Dermis blood vessel endothelial cell (primary cell): ENCODE measurements at places on chromosomes 5 and 9. TPM values are rescaled to one million over a fixed set of nuclear protein-coding genes. Genes with fewer than 3 reads are reported as not detected.
A peak's percentile ranks its signal among the peaks of the same experiment; 100 is the strongest.

GRCh38 chr9:84310883-84311282, 29.7 kb downstream of the SLC28A3 start:
- peak; percentile 33 for DNase-seq

DNA sequence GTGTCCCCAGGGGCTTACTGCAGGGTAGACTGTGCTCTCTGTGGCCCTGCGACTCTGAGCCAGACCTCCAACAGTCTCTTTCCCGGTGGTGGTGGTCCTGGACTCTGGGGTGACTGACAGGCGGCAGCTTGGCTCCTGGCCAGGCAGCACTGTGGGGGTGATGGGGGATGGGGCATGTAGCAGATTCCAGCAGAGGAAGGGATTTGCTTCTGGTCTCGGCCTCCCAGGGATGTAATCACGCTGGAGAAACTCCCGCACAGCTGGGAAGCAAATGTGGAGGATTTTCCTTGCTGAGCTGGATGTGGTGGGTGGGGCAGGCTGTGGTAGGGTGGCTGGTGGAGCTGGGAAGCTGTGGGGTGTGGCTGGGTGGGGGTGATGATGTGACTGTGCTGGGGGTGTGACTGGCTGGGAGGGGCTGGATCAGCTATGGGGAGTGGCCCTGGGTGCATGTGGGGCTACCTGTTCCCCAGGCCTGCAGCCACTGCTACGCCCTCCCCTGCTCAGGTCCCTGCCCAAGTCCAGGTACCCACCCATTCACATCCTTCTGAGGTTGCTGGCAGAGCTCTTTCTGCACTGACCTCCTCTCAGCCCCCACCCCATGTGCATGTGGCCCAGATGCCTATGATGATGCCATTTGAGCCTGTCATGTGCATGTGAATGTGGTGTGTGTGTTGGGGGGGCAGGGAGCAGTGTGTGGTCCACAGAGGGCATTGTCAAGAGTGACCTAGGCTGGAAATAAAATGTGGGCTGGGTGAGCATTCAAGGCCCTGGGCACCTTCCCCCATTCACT, 3.8 kb downstream of the NDST1 start:
- peak; percentile 34 for DNase-seq

DNA sequence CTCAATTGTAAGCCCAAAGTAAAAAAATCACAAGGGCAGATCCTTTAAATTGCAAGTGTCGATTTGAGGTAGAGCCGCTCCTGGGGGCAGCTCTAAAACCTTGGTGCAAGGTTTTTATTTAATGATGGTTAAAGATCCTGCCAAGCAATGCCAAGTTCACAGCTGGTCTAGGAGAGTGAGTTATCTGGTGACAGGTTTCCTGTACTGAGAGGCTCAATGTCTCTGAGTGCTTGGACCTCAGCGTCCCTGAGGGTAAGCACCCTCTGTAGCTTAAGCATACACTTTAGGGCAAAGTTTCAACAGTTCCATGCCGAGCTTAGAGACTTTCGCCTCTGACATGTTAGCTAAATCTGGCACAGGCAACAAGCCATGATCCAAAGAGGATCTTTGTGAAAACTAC, 119.8 kb upstream of the EGFLAM start:
- no peak for DNase-seq

- no peak for DNase-seq
Observed at GRCh38 chr5:133121611-133122150, 69.9 kb downstream of the HSPA4 start.

GRCh38 chr5:32865475-32865874, 154.4 kb downstream of the NPR3 start:
- no peak for DNase-seq

DNA sequence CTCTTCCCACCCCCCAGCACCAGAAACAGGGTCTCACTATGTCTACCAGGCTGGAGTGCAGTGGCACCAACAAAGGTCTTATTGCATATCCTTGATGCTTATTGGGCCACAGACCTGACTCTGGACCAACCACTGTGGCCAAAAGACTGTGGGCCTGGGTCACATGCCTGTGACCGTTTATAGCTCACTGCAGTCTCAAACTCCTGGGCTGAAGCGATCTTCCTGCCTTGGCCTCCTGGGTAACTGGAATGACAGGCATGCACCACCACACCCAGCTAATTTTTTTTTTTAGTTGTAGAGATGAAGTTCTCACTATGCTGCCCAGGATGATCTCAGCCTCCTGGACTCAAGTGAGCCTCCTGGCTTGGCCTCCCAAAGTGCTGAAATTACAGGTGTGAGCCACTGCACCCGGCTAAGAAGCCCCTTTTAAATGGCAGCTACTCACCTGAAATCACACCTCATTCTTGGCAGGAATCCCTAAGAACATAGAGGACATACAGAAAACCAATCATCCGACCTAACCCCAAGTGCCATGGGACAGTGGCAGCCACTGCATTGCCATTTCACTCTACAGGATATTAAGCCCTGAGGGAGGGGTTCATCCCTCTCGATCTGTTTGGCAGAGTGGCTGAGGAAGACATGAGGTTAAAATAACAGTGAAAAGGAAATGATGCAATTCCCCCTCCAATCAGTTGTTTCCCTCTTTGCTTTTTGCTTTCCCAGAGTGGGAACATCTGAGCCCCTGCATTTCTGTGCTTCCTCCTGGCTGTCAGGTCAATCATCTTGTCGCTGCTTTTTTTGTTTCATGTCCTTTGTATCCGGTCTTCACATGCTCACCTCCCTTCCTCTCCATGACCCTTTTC, 74.6 kb downstream of the LRRC70 start:
- peak; percentile 56 for DNase-seq

GRCh38 chr5:158875272-158875679, 224.4 kb downstream of the EBF1 start:
- peak; percentile 47 for DNase-seq

GRCh38 chr5:89147031-89147430, 264.0 kb upstream of the MEF2C start:
- no peak for DNase-seq

- DNase-seq, result no peak
Observed at GRCh38 chr5:76081811-76082771, 1.1 kb upstream of the SV2C start.

DNA sequence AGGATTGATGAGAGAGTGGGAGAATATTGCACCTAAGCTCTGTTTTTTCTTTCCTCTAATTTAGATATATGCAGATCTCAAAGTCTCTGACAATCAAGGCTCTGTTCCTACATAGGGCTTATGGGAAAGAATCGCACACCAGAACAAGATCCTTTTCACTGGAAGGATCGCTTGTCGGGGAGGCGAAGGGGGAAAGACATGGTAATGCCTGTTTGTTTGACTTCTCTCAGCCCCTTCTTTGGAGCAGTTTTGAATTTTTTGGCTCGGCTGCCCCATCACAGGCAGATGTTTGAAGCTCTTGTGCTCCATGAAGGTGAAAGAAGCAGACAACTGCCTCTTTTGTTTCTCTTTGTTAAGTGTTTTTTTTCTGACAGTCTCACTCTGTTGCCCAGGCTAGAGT, 599.9 kb upstream of the ZNF608 start:
- no peak for DNase-seq

DNA sequence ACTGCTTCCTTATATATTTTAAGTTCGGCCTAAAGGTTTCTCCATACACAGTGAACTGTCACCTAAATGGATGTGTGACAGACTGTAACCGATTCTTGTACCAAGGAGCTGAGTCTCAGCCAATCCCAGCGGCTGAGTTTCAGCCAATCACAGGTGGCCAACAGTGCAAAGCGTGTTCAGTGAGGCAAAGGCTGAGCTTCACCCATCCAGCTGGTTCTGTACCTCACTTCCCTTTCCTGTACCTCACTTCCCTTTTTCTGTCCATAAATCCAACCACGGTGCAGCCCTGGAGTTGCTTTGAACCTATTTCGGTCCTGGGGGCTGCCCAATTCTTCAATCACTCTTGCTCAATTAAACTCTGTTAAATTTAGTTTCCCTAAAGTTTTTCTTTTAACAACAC, 15.7 kb upstream of the TBC1D9B start:
- no peak for DNase-seq

GRCh38 chr9:18393340-18394130, 80.4 kb upstream of the ADAMTSL1 start:
- peak; percentile 98 for DNase-seq

- no peak for DNase-seq
Observed at GRCh38 chr5:160360310-160360709, 10.1 kb downstream of the C1QTNF2 start.

- no peak for DNase-seq
Observed at GRCh38 chr5:125274938-125275724, 528.7 kb upstream of the ZNF608 start.

DNA sequence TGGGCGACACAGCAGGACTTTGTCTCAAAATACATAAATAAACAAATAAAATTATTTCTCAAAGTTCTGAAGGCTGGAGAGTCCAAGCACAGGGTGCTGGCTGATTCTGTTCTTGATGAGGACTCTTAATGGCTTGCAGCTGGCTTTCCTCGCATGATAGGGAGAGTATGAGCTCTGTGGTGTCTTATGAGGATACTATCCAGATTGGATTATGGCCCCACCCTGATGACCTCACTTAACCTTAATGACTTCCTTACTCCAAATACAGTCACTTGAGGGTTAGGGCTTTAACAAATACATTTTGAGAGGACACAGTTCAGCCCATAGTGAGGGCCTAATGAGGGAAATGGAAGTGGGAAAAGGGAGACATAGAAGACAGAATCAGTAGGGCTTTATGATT, 87.7 kb downstream of the FOCAD start:
- DNase-seq, result no peak

GRCh38 chr9:109258481-109259302, 62.2 kb downstream of the EPB41L4B start:
- no peak for DNase-seq

- DNase-seq, result no peak
Observed at GRCh38 chr9:131410044-131410491, 16.2 kb downstream of the PRRC2B start.

GRCh38 chr5:98186128-98186527, 587.3 kb upstream of the RGMB start:
- DNase-seq, result no peak

DNA sequence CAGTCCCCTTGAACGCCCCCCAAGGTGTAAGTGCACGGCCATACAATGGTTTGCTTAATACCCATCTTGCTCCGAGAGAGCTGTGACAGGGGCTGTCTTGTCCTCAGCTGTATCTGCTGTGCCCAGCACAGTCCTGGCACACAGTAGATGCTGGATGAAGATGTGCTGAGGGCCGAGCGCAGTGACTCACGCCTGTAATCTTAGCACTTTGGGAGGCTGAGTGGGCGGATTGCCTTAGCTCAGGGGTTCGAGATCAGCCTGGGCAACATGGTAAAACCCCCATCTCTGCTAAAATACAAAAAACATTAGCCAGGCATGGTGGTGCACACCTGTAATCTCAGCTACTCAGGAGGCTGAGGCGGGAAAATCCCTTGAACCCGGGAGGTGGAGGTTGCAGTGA, 53.6 kb downstream of the C9orf50 start:
- DNase-seq, result no peak

GRCh38 chr5:93748875-93749397, 7.5 kb upstream of the POU5F2 start:
- DNase-seq, result no peak

DNA sequence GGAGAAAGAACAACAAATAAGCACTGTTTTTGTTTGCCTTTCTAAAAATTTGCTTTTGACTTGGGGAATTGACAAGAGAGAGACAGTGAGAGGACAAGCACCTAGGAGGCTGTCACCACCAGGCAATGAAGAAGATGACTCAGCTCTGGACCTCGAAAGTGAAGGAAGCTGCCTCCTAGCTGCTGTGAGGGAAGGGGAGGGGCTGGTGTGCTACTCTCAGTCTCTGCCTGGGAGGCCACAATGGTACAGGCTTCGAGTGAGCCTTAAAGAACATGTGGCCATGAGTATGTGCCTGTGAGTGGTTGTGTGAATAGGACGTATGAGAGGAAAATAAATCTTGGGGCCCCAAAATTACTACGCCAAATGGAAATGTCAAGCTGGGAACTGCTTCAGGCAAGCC, 7.1 kb upstream of the PLK2 start:
- peak; percentile 56 for DNase-seq

GRCh38 chr5:176902911-176903664, 3.9 kb upstream of the HK3 start:
- DNase-seq, result no peak

DNA sequence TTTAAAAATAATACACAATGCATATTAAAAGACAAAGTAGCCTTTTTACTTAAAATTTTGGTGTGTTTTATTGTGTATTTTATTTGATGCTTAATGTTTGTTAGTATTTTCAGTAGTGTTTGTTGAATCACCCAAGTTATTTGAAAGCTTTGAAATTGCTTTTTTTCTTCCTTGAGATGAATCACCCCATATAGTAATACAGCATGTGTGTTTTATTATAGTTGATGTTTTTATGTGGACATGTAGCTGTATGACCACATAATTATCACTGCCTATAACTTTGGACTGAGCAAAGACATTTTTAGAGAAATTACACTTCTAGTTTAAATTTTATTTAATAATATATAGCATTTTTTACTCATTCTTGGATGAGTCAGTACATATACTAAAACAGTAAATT, 18.0 kb downstream of the FAM174A start:
- DNase-seq, result no peak

GRCh38 chr5:88503041-88503345, 234.3 kb upstream of the TMEM161B start:
- peak; percentile 5 for DNase-seq

- DNase-seq, result no peak
Observed at GRCh38 chr5:132473019-132473531, 17.5 kb downstream of the IRF1 start.

DNA sequence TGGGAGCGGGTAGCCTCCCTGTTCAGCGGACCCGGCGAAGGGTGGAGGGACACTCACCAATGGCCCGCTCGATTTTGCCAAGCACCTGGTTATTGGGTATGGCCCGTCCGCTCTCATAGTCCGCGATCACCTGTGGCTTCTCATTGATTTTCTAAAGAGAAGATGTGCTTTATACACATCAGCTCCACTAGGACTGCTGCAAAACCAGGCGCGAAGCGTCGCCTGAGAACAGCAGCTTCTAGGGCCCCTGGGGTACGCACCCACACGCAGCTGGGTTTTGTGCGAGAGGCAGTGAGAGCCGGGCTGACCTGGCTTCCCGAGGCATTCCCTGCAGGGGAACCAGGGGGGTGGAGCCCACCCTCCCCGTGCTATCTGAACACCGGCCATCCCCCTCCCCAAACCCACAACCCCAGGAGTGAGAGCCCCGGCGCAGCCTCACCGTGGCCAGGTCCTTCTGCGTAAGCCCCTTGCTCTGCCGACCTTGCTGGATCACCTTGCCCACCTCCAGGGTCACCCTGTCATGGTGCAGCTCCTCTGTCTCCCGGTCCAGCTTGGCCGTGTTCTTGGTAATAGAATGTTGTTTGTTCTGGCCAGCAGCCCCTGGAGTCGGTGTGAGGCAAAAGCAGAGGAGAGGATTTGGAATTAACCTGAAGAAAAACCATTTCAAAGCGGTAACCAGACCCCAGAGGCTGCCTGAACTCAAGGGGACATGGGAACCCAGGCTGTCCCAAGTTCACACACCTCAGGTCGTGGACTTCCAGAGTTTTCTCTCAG, 3.1 kb downstream of the EDF1 start:
- no peak for DNase-seq

Gene SV2C
- total RNA-seq, result 0.05 TPM in 1 of 2 replicates, not detected in the other

Gene OR1N1
- not detected in 2 replicates for total RNA-seq

Gene PAIP1
- total RNA-seq, result 88.2 and 139 TPM in 2 replicates

Gene PDLIM4
- total RNA-seq, result 31.0 and 51.6 TPM in 2 replicates

Gene PRDM9
- not detected in 2 replicates for total RNA-seq

Gene LCN10
- 0.05 TPM in 1 of 2 replicates, not detected in the other for total RNA-seq

Gene BTNL3
- total RNA-seq, result not detected in 2 replicates

Gene WDR36
- 58.4 and 64.0 TPM in 2 replicates for total RNA-seq

Gene COL5A1
- 8.0 and 9.5 TPM in 2 replicates for total RNA-seq

Gene OR1J2
- total RNA-seq, result not detected in 2 replicates
